ENCODE measurements at places on chromosomes 13 and 19. TPM values are rescaled to one million over a fixed set of nuclear protein-coding genes. Genes with fewer than 3 reads are reported as not detected.

DNA sequence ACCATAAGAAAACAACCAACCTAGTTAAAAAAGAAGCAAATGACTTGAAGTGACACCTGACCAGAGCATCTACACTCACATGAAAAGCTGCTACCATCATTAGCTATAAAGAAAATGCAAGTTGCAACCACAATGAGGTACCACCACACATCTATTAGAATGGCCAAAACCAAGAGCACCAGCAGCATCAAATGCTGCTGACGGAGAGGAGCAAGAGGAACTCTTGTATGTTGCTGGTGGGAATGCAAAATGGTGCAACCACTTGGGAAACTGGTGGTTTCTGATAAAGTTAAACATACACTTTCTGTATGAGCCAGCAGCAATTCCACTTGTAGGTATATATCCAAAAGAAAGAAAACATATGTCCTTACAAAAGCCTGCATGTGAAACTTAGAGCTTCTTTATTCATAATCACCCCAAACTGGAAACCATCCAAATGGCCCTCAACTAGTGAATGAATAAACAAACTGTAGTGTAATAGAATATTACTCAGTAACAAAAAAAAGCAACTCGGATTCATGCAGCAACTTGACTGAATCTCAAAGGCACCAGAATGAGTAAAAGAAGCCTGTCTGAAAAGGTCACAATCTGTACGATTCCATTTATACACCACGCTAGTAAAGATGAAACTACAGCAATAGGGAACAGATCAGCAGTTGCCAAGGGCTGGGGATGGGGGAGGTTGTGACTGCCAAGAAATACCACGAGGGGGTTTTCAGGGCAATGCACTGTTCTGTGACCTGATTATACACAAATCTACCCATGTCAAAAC lies 60.9 kb upstream of the RANBP3 start:
- H3K27me3 ChIP-seq: no peaks in the 10 kb centered on the region
- H3K36me3 ChIP-seq: peaks cover 10% of the 10 kb centered on the region
- H3K4me1 ChIP-seq: peaks cover 12% of the 10 kb centered on the region

DNA sequence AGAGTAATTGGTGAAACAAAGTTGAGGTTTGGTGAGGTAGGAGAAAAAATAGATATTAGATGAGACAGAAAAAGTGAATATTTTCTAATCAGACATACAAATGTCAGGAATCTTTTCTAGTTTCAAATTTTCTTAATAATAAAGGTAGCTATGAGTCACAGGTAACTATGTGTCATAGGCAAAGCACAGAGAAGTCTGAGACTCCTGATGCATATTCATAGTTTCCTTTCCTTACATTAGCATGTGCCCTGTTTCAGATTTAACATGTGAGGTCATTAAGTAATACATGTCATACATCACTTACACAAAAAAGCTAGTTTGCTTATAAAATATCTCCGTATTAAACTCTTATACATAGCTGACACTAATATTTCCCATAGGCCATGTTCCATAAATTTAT lies 1141.3 kb upstream of the PCDH20 start:
- H3K36me3 ChIP-seq: no peaks in the 10 kb centered on the region
- DNase-seq: no peak
- H3K4me1 ChIP-seq: no peaks in the 10 kb centered on the region
- H3K4me3 ChIP-seq: no peak overlapping the region
- H3K27ac ChIP-seq: no peak overlapping the region
- H3K27me3 ChIP-seq: no peaks in the 10 kb centered on the region

LGALS4 gene
- 1.6 TPM for total RNA-seq

- H3K4me3 ChIP-seq: no peak overlapping the region
- H3K36me3 ChIP-seq: no peaks in the 10 kb centered on the region
- no peaks in the 10 kb centered on the region for H3K4me1 ChIP-seq
- no peak overlapping the region for H3K27ac ChIP-seq
Observed at GRCh38 chr19:30873003-30873402, 476.2 kb downstream of the TSHZ3 start.

NPAS1 gene
- total RNA-seq: not detected

MBD3L1 gene
- not detected for total RNA-seq

All from activated CD8-positive, alpha-beta T cell treated with anti-CD3 and anti-CD28 coated beads, Interleukin-2, amount 10 ng/mL, durations not matched to agents 7 days and 5 days (primary cell).